ENCODE measurements at places on chromosomes 12 and 14. TPM values are rescaled to one million over a fixed set of nuclear protein-coding genes. Genes with fewer than 3 reads are reported as not detected.

DNA sequence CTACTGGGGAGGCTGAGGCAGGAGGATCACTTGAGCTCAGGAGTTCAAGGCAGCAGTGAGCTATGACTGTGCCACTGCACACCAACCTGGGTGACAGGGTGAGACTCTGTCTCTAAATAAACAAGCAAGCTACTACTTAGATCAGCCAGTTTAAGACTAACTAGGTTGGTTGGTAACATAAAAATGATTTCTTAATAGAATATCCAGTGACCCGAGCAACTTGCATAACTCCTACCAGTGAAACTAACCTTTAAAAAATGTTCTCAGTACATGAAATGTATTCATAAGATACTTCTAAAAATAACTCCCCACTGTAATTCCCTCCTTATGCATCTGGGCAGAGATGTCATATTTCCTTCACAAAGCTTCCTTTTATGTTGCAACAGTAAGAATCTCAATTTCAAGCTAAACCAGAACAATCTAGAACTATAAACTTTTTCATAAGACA, 15.9 kb downstream of the TAOK3 start:
- no peak for DNase-seq

DNA sequence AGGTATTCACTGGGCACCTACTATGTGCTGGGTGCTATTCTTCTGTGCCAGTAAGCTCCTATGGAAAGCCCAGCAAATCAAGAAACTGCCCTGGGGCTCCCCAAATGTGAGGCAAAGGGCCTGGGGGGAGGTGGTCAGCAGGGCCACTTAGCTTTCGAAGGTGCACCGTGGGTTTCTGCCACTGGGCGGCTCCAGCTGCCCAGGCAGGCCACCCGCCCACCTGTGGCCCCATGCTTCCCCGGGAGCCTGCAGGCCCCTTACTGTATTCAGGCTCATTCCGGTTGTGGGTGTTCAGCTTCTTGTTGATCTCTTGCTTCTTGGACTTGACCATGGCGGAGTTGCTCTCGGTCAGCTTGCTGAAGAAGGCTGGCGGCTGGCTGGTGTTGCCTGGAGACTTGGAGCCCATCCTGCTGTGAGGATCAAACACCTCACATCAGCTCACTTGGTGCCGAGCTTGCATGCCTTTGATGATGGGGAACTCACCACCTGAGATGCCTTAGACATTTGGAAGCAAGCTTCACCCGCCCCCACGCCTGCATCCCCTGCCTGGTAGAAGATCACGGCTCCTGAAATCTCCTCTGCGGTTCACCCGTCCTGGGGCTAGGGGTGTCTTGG, 37.3 kb downstream of the RFLNA start:
- no peak for DNase-seq

DNA sequence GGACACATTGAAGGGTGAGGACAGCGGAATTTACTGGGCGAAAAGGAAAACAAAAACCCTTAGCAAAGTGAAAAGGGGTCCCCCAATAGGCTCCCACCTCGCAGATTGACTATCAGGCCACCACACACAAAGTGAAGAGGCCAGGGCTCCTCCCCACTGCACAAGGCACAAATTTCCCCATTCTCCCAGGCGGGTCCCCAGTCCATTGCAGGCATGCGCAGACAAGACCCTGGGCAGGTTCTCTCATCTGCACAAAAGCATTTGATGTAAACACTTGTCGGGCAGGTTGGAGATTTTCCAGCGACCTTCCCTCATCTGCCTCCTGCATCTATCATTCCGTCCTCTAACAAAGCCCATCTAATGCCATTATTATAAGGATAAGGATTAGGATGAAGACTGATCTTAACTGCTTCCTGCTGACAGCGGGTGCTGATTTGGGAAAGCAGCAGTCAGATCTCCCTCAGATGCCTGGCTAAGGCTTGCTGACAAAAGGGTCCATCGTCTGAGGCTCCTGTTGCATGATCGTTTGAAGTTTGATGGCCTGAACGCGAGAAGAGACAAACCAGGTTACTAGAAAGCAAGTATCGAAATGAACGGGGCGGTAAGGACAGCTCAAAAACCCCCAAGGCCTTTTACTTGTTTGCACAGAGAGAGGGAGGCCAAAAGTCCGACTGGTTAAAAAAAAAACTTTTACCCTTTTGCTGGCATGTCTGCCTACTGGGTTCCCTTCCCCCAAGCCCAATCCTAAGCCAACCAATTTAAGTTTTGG, 14.4 kb downstream of the ASCL4 start:
- DNase-seq: no peak

GRCh38 chr14:52900731-52901130, 50.1 kb downstream of the FERMT2 start:
- DNase-seq: no peak

GRCh38 chr12:44500423-44500822, 375.7 kb downstream of the NELL2 start:
- DNase-seq: no peak

GRCh38 chr14:59229653-59230406, 41.4 kb downstream of the DAAM1 start:
- no peak for DNase-seq

- DNase-seq: peak; percentile 1
Observed at GRCh38 chr14:21940887-21941856, 267.6 kb upstream of the OR4E1 start.

DNA sequence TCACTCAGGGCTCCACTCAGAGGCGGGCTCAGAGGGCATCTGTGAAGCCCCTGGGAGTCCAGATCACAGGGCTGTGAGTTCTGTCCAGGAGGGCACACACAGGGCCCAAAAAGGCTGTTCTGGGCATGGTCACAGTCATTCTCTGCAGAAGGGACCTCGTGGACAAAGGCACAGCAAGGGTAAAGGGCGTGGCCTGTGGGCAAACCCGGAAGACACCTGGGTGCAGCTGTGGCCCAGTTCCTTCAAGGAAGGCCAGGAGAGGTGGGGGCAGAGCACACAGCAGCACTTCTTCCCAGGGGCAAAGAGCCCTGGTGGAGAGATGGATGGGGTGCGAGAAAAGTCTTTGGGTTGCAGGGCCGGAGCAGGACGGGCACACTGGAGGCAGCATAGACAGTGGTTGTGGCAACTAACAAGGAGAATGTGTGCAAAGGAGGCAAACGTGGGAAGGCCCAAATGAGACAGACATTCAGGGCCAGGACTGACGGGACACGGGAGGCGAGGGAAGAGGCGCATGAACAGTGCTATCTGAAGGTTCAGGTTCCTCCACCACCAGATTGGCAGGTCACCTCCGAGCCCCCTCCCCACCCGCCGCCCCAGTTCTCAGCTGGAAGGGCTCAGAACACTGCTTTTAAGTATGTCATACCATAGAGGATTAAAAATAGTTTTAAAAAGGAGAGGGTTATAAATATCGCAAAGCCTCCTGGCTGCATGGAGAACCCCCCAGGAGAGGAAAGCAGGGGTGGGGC, 8.9 kb downstream of the CLMN start:
- no peak for DNase-seq

Gene TRHDE
- total RNA-seq: not detected

All from G401 (cell line).